Calu3 (cell line): ENCODE measurements at places on chromosomes 7 and 10.

- no peak overlapping the region for H3K27ac ChIP-seq
- no peak overlapping the region for H3K4me3 ChIP-seq
- no peaks in the 10 kb centered on the region for H3K4me1 ChIP-seq
These were observed 119.4 kb downstream of the LRRC18 start for GRCh38 chr10:48820231-48820630.

GRCh38 chr7:33511778-33512177 is 382.4 kb downstream of the BBS9 start:
- H3K27ac ChIP-seq, result no peak overlapping the region
- no peak overlapping the region for H3K4me3 ChIP-seq
- no peaks in the 10 kb centered on the region for H3K27me3 ChIP-seq
- H3K36me3 ChIP-seq, result no peaks in the 10 kb centered on the region
- H3K4me1 ChIP-seq, result no peaks in the 10 kb centered on the region
- no peak for DNase-seq

GRCh38 chr7:12635830-12636229 is 51.6 kb upstream of the ARL4A start:
- DNase-seq, result no peak
- no peaks in the 10 kb centered on the region for H3K27me3 ChIP-seq
- H3K27ac ChIP-seq, result no peak overlapping the region
- no peak overlapping the region for H3K4me3 ChIP-seq
- no peaks in the 10 kb centered on the region for H3K36me3 ChIP-seq

DNA sequence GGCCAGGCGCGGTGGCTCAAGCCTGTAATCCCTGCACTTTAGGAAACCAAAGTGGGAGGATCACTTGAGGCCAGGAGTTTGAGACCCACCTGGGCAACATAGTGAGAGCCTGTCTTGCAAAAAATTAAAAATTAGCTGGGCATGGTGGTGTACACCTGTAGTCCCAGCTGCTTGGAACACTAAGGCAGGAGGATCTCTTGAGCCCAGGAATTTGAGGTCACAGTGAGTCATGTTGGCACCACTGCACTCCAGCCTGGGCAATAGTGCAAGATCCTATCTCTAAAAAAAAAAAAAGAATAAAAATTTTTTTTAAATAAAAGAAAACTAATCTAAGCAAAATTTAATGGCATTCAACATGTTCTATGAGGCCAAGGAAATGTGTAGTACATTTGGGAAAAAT is 44.9 kb upstream of the UBN2 start:
- no peaks in the 10 kb centered on the region for H3K36me3 ChIP-seq
- no peak overlapping the region for H3K27ac ChIP-seq
- DNase-seq, result no peak
- H3K27me3 ChIP-seq, result no peaks in the 10 kb centered on the region

DNA sequence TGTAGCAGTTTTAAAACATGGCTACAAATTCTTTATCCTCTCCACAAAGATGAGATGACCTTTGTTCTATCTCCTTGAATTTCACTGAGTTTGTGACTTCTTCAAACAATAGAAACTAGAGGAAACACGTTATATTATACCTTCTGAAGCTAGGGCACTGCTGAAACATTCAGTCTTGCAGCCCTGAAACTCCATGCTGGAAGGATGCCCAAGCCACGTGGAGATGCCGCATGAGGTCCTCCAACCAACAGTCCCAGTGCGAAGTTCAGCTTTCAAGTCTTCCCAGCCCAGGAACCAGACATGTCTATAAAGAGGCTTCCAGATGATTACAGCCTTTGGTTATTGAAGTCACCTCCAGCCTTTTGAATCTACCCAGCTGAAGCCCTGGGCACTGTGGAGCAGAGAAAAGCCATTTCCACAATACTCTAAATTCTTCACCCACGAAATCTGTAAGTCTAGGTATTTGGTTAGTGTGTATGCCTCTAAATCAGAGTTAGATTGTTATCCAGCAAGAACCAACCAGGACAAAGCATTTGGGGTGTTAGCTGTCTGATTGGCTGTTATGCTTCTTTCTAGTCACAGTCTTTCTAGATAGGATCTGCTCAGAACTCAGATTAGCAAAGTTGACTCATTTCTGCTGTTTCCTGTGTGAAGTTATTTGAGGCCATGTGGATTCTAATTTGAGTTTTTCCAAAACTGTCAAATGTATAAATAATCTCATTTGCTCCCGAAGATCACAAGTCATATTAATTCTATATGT is 186.5 kb upstream of the TMEM72 start:
- no peak overlapping the region for H3K27ac ChIP-seq
- no peak for DNase-seq
- H3K4me1 ChIP-seq, result peaks cover 11% of the 10 kb centered on the region
- no peaks in the 10 kb centered on the region for H3K27me3 ChIP-seq
- H3K36me3 ChIP-seq, result no peaks in the 10 kb centered on the region

GRCh38 chr7:47594406-47594805 is 12.5 kb upstream of the TNS3 start:
- H3K36me3 ChIP-seq, result peaks cover 8% of the 10 kb centered on the region
- no peak overlapping the region for H3K4me3 ChIP-seq
- no peaks in the 10 kb centered on the region for H3K27me3 ChIP-seq
- no peak overlapping the region for H3K27ac ChIP-seq

DNA sequence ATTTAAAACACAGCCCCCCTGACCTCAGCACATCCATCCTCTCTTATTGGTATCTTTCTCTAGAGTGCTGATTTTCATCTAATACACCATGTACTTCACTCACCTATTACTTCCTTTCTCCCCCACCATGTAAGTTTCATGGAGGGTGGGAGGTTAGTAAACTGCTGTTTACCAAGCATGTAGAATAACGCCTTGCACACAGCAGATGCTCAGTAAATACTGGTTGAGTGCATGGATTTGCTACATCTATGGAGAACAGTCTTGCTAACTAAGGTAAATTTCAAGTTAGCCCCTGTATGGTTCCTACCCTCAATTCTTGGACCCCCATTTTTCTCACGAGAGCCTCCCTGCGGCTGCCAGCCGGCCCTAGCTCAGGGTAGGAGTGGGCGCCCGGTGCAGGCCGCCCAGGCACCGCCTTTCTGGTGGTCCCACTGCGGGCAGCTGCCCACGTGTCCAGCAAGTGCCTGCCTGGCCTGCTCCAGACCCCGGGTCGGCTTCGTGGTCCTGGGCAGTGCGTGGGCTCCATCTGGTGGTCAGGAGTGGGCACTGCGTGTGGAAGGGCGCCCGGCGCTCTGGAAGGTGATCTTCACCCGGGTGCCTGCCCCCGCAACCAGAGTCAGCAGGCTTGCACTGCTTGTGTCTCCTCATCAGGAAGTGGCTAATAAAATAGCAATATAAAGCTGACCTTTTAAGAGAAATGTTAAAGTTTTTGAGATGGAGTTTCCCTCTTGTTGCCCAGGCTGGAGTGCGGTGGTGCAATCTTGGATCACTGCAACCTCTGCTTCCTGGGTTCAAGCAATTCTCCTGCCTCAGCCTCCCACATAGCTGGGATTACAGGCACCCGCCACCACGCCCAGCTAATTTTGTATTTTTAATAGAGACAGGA is 63.4 kb upstream of the DNAJB6 start:
- H3K36me3 ChIP-seq, result peaks cover 67% of the 10 kb centered on the region
- peak; percentile 76 for DNase-seq
- H3K4me3 ChIP-seq, result no peak overlapping the region
